ENCODE measurements at places on chromosomes 13 and 19.

DNA sequence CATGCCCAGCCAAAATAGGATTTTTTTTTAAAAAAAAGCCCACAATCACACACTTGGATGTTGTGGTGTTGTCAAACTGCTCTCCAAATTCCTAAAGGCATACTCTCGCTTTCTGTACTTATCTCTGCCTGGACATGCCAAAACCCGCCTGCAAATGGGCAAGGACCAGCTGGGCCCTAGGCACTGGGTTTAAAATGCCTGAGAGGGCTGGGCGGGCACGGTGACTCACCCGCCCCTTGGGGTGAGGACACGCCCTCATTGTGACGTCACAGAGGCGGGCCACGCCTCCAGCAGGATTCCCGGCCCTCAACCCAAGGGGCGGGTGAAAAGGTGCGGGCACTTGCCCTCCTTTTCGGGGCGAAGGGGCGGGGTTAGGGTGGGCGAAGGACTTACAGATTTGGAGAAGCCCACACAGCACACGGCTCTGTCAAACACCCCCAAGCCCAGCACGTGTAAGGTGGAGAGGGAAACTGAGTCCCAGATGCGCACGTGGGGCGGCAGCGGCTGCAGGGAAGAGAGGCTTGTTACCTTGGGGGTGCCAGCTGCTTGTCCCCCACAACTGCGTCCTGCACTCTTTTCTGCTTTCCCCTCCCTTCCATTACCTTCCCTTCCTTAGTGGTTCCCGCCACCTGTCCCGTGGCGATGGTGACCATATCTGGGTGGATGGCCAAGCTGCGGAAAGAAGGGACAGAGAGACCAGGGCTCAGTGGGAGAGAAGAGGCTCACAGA, 6.6 kb downstream of the EML2 start:
- peak; percentile 65 for DNase-seq

GRCh38 chr19:47152205-47152604, 21.6 kb downstream of the SAE1 start:
- no peak for DNase-seq

DNA sequence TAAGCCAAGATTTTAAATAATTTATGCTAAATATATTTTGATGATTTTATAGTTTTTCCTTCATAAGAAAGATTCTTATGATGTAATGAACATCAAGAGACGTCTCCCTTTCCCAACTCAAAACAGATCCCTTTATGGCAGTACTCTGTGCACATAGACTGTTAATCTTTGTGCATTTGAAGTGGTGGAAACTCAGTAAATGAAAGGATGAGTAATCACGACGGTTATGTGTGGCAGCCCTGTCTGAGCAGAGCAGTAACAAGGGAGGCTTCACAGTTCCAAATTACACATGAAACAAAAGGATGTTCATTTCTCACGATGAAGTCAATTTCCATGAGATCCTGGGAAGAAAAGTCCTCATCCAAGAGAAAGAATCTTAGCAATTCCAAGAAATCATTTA, 498.1 kb downstream of the KLF5 start:
- DNase-seq, result peak; percentile 1

GRCh38 chr19:10085641-10086590, at the start of gene SHFL:
TSS of gene SHFL (plus strand) at chr19:10086317. CDS start at chr19:10086428, 111 bp downstream.
- no peak for DNase-seq

GRCh38 chr13:31965361-31966066, 66.1 kb upstream of the FRY start:
- peak; percentile 85 for DNase-seq

DNA sequence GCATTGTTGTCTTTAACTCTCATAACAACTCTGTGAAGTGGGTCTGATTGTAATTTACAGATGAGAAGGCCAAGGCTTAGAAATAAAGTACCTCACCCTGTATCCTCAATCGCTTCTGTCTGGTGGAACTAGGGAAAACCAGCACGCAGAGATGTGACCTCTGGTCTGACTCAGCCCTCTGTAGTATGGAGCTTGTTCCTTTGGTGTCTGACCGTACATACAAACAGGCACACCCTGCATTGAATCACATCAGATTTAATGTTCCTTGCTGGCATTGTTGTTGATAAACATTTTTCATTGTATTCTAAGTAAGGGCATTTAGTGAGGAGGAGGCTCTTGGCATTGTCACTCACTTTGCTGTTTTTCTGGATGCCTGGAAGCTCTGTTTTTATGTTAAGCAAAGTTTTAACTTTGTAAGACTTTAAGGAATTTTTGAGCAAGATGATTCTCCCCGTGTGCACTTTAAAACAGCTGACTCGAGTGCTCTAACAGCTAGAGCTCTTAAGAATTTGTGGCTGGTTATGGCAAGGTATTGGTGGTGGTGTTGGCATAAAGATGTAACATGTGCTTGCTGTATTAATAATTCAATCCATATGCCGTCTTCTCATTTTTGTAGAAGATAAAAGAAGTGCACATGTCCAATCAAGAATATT, 89.0 kb upstream of the SPATA13 start:
- no peak for DNase-seq

GRCh38 chr13:81393721-81394120, 1052.8 kb upstream of the SPRY2 start:
- no peak for DNase-seq

DNA sequence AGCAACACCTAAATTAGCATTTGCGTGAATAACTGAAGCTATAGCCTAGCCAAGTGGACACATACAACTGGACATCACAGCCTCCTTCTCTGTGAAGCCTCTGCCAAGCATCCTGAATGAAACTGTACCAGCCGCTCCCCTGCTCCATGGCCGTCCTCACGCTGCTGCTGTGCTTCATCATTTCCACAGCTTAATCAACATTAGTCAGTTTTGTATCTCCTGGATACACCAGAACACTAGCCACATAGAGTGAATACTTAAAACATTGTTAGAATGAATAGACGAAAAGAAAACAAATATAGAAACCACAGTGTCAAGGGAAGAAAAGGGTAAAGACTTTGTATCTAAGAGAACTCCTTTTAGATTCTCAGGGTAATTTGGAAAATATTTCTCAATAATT, 1526.9 kb downstream of the EFNB2 start:
- DNase-seq, result no peak

GRCh38 chr13:36884235-36884634, 35.8 kb downstream of the SMAD9 start:
- no peak for DNase-seq

- DNase-seq, result peak; percentile 92
Measured at GRCh38 chr19:19192078-19192882, at the start of the genes BORCS8 and RFXANK. TSS of gene BORCS8 (minus strand) at chr19:19192152. CDS start at chr19:19192117, 35 bp downstream. TSS of gene RFXANK (plus strand) at chr19:19192258. CDS start at chr19:19193947, 1,689 bp downstream.

GRCh38 chr13:110520431-110521295, 40.9 kb downstream of the RAB20 start:
- no peak for DNase-seq

GRCh38 chr19:17135001-17135853, 59.6 kb downstream of the MYO9B start:
- peak; percentile 91 for DNase-seq

GRCh38 chr19:16326401-16327168, 2.0 kb downstream of the KLF2 start:
- no peak for DNase-seq

GRCh38 chr19:27393591-27393990, 1819.4 kb downstream of the UQCRFS1 start:
- no peak for DNase-seq

DNA sequence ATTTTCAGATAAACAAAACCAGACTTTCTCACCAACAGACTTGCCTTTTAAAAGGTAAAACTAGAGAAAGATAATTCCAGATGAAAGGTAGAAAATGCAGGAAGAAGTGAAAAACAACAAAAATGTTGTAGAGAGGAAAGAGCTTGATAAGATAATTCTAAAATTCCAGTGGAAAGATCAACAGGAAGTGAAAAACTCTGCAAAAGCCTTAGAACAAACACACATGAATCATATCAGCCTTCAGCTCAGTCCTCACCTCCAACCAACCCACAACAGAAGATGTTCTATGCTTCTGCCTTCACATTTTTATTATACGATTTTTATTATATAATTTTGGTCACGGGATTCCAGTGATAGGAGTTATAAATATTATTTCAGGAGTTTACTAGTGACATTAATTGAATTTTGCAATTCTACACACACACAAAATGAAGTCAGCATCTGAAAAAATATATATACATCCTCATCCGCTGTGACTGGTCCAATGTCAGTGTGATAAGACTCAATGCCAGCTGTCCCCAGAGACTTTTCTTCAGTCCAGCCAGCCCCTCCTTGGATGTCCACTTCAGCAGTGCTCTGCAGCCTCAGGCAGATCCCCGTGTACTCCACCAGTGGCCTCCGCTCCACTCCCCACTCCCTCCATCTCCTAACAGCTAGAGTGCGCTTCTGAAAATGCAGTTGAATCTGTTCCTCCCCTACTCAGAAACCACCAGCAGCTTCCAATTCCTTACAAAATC, 57.9 kb downstream of the GADD45B start:
- DNase-seq, result no peak

DNA sequence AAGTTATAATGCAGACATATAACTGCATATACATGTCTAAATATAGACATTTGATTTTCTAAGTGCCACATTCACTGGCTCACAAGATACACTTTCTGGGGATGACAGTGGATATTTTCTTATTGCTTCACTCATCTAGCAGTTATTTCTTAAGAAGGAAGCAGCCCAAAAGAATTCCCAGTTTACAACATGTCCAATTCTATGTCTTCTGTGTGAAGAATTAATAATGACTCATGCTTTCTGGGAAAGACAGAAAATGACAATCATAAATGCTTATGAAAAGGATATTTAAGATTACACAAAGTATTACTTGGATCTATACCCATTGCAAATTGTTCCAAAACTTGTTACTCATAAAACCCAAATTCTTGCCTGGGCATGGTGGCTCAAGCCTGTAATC, 543.4 kb downstream of the SUCLA2 start:
- no peak for DNase-seq

DNA sequence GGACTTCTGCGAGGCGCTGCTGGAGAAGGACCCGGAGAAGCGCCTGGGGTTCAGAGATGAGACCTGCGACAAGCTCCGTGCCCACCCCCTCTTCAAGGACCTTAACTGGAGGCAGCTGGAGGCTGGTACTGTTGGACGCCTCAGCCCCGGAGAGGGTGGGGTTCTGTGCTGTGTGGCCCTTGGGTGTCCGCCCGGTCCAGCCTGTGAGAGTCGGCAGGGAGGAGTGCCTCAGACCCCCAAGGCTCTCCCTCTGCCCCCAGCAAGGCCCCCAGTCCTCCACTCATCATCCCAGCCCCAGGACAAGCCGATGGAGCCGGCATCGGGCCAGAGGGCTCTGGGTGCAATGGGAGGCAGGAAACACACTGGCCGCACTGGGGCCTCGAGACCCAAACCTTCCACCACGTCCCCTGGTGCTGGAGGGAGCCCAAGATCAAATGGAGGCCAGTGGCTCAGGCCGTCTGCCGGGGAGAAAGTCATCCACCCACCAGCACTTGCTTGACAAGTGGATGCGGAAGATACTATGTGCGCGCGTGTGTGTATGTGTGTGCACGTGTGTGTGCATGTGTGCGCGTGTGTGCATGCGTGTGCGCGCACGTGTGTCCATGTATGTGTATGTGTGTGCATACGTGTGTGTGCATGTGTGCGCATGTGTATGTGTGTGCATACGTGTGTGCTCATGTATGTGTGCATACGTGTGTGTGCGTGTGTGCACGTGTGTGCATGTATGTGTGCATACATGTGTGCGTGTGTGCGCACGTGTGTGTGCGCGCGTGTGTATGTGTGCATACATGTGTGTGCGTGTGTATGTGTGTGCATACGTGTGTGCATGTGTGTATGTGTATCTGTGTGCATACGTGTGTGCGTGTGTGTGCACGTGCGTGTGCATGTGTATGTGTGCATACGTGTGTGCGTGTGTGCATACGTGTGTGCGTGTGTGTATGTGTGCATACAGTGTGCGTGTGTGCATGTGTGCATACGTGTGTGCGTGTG, 25.8 kb upstream of the TMEM255B start:
- no peak for DNase-seq

DNA sequence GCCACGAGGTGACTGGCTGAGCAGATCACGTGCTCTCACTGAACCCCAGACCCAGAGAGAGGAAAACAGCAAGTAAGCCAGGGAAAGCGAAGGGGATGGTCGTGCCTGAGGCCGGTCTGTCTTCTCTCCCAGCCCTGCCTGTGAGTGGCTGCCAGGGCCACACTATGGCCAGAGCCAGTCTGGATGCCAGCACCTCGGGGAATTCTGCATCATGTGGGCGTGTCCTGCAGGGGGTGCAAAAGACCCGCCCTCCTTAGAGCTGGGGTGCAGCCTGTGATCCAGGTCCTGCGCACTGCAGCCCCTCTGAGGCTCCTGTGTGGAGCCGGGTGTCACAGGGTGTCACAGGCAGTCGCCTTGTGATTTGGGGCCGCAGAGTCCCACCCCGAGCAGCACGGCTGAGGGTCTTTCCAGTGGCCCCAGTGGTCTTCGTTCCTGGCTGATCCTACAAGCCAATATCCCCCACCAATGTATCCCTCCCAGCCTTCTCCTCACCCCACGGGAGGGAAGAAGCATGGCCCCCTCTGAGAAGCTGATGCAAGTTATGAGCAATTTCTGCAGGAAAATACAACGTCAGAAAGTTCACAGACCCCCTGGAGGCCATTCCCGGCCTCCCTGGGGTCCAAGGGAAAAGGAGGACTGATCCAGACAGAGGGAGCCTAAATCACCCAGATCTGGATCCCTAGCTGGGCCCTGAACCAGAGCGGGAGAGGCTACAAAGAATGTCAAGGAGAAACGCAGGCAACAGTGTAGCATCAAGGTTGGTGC, 7.7 kb downstream of the PPP1R12C start:
- no peak for DNase-seq

GRCh38 chr13:75326173-75327134, 155.5 kb downstream of the TBC1D4 start:
- DNase-seq, result no peak

GRCh38 chr19:4493929-4494690, 22.0 kb downstream of the HDGFL2 start:
- DNase-seq, result no peak

DNA sequence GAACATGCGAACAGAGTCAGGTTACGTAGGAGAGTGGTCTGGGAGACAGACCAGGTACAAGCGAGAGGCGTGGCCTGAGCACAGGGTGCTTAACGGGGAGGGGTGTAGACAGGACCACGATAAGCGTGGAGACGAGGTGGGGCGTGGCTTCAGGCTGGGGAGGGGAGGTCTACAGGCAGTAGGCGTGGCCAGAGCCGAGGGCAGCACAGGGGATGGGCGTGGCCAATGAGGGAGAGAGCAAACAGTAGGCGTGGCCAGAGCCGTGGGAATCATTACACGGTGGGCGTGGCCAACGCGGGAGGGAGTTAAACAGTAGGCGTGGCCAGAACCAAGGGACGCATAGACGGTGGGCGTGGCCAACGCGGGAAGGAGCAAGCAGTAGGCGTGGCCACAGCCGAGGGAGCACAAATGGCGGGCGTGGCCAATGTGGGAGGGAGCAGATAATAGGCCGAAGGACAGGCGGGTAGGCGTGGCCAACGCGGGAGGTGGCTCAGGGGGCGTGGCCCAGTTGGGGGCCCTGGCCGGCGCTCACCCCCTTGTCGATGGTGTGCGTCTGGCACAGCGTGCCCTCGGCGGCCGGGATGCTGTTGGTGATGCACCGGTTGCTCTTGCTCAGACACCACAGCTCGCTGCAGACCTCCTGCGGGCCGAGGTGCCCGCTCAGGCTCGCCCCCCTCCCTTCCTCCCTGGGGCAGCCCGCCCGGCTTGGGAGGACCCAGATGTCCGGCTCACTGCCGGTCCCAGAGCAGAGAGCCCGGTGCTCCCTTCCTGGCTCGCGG, 15.2 kb upstream of the MYO1F start:
- DNase-seq, result peak; percentile 44

Data from kidney epithelial cell (primary cell).